ENCODE measurements at places on chromosomes 3 and 15.

GRCh38 chr15:76756381-76756780, 148.8 kb downstream of the SCAPER start:
- DNase-seq: no peak

DNA sequence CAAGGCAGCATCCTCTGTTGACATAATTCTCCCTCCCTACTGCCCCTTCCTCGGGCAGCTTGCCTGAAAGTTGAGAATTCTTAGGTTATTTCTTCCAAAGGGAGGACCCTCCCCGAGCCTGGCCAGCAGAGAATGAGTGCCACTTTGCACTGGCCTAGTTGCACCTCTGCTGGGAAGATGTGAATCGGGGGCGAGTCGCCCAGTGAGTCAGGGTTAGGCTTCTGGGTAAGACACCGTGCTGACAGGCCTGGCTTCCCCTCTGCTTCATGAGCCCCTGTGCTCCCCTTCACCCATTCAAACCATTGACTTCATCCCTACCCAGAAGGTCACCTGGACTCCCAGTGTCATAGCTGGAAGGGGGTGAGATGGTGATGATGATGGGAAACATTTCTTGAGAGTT, 82.3 kb downstream of the AAGAB start:
- DNase-seq: no peak

- DNase-seq: no peak
These were observed 71.8 kb upstream of the GATM start for GRCh38 chr15:45449916-45450867.

DNA sequence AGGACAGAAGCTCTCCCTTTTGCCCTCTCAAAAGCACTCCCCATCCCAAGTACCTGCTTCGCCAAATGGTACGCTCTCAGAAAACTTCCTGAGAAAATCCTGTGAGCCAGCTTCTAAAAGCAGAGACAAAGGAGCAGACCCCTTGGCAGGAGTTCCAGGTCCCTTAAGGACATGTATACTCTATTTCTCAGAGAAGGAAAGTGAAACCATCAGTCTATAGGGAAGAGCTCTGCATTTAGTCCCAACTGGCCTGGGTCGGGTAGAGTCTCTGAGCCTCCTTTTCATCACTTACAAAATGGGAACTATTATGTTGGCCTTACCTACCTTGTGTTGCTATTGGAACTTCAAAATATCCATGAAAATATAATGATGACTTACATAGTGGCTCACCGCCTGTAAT, 19.7 kb downstream of the DAPK2 start:
- DNase-seq: no peak

GRCh38 chr3:25272090-25272489, 156.0 kb upstream of the RARB start:
- no peak for DNase-seq

DNA sequence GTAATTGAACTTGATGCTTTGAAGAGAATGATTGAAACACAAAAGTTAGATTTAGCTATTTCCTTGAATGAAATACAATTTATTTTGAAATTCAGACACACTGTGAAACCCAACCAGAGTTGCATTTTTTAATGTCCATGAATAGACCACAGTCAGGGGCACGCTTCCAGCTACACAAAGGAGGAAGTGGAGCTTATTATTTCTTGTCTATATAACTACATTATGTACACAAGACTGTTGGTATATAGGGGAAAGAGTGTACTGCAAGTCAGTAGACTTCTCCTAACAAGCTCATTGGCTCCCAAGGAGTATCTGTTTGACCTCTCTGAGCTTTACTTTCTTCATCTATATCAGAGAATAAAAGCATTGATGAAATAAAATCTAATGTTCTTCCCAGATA, 326.2 kb downstream of the RYR3 start:
- no peak for DNase-seq

GRCh38 chr15:40238532-40239403, at the start of gene PAK6:
Gene PAK6 (plus strand): TSS chr15:40239063. CDS start chr15:40264786, 25,723 bp downstream.
- no peak for DNase-seq

DNA sequence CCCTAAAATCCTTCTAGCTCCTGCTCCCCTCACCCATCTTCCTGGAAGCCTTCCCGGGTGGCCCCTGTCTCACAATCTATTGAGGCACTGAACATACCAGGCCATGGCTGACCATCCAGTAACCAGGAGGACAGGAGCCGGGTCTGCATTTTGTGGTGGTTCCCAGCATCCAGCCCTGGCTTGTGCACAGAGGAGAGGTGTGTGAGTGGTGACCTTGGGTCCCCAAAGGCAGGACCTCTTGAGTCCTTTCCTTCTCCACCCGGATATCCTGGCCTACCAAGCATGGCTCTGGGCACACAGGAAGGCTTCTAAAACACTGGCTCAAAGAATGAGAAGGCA, 7.8 kb downstream of the CSK start:
- DNase-seq: no peak

DNA sequence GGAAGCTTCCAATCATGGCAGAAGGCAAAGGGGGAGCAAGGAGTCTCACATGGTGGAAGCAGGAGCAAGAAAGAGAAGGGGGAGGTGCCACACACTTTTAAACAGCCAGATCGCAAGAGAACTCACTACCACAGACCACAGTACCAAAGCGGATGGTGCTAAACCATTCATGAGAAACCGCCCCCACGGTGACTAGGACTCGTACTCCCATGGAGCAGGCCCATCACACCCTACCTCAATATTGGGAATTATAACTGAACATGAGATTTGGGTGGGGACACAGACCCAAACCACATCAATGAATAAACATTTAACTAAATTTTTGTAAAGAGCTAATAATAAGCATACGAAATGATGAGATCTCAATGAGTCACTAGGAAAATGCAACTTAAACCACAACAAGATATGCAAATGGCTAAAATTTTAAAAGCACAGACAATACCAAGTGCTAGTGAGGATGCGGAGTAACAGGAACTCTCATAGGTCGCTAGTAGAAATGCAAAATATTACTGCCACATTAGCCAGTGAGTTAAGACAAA, 10.0 kb downstream of the MRPS25 start:
- DNase-seq: no peak

DNA sequence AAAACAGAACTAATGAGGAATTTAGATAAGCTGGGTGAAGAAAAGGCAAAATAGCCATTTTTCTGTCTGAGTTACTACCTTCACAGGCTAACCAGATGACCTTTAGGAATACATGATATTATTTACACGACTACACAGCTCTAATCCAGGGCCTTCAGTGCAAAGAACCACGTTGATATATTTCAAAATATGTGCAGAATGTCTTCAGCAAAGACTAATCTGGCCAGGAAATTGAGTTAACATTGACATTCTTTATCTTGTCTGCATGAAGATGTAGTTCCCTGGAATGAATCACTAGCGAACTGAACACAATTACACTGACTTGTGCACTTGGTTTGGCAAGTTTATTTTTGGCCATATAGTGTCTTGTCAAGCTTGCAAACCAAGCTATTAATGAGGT, 41.5 kb downstream of the PDHB start:
- DNase-seq: no peak

DNA sequence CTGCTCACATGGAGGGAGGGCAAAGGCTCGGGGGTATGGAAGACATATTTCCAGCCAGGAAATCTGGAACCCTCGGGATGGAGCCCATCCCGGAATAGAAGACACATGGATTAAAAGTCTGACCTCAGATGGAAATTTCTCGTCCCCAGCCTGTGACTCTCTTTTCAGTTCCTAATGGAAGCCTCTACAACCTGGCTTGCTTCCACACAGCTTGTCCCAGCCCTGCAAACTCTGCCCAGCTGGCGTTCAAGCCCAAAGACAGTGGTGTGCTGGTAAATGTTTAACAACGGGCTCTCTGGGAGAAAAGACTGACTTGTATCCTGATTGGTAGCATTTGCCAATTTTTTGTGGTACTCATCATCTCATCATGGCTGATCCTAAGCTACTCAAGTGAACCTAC, 35.6 kb upstream of the TLE3 start:
- DNase-seq: no peak

GRCh38 chr3:143786219-143787191, 61.8 kb downstream of the SLC9A9 start:
- no peak for DNase-seq

DNA sequence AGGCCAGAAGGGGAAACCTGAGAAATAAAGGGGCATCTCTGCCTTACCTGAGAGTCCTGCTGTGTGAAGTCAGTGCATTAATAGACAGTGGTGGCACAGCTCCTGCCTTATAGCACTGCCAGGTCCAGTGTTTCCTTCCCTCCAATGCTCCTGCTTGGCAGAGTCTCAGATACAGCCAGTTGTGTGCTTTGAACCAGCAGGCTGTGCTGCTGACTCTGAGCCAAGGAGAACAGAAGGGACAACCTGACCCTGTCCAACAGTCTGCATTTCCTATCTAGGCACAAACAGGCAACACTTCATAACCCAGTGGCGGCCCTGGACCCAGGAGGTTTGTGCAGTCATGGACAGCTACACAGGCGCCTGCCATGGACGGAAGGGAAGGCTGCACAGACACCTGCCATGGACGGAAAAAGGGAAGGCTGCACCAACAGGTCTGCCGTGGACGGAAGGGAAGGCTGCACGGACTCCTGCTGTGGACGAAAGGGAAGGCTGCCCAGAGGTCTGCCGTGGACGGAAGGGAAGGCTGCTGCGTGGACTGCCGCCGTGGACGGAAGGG, 33.9 kb upstream of the PLXNA1 start:
- no peak for DNase-seq

DNA sequence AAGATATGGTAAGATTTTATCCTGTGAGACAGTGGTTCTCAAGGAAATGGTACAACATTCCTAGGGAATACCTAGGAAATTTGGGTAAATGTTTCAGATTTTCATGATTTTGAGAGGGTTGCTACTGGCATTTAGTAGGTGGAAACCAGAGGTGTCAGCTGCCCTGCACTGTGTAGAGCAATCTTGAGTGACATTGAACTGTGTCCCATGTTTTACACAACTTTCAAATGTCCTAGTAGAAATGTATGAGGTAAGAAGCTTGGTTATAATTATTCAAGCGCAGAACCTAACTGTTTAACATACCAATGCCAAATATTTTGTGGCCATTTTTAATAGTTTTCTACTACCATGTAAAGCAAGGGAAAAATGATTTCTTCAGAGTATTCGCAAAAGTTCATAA, 120.4 kb downstream of the GADL1 start:
- no peak for DNase-seq

GRCh38 chr3:77746048-77746447, 706.1 kb downstream of the ROBO2 start:
- DNase-seq: no peak

GRCh38 chr3:12452361-12453330, 31.6 kb upstream of the TSEN2 start:
- no peak for DNase-seq

GRCh38 chr15:45784656-45785055, 149.8 kb downstream of the SQOR start:
- DNase-seq: no peak

DNA sequence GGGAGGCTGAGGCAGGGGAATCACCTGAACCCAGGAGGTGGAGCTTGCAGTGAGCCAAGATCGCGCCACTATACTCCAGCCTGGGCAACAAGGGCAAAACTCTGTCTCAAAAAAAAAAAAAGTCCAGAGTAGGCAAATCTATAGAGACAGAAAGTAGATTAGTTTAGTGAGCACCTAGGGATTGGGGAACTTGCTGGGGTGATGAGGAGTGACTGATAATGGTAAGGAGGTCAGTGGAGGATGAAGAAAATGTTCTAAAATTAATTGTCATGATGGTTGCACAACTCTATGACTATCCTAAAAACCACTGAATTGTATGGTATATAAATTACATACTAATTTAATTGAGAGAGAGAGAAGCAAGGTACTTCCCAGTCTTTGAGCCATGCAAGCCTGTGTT, 27.8 kb upstream of the LYZL4 start:
- DNase-seq: no peak

- DNase-seq: no peak
These were observed 92.8 kb downstream of the GOLIM4 start for GRCh38 chr3:168002786-168003368.

- DNase-seq: no peak
These were observed 16.1 kb upstream of the CACNA2D2 start for GRCh38 chr3:50519471-50520089.

DNA sequence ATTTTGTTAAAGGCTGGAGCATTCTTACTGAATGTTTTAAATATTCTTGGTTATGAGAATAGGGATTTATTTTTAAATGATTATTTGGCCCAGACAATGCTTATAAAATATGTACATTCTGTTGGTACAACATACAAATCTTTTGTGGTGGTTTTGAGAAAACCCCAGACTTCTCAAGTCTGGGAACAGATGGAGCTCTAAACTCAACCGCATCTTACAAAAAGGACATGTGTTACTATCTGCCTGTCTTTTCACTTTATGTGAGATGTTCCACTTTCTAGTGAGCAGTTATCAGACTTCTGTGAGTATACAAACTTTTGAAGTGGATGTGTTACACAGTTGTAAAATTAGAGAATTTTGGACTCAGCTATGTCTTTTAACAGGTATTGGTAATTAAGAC, 135.5 kb upstream of the RBMS3 start:
- DNase-seq: no peak

DNA sequence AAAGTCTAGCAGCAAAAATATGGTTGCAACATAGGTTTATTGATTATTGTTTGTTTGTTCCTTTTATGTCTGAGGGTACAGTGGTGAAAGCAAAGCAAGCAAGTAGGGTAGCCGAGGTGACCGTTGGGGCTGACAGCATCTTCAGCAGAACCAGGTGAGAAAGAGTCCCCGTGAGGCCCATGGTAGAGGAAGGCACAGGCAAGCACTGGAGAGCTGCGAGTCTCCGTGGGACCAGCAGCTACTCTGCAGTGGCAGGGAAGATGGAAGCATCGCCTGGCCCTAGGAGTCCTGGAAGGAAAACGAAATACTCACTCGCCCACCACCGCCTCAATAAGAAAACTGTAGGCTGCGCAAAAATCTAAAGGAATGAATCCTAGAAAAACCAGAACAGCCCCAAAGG, 25.3 kb upstream of the GABRA5 start:
- no peak for DNase-seq

GRCh38 chr3:47581422-47581821, 2.8 kb upstream of the CSPG5 start:
- no peak for DNase-seq

GRCh38 chr3:181630853-181631252, 80.9 kb upstream of the SOX2 start:
- DNase-seq: no peak

DNA sequence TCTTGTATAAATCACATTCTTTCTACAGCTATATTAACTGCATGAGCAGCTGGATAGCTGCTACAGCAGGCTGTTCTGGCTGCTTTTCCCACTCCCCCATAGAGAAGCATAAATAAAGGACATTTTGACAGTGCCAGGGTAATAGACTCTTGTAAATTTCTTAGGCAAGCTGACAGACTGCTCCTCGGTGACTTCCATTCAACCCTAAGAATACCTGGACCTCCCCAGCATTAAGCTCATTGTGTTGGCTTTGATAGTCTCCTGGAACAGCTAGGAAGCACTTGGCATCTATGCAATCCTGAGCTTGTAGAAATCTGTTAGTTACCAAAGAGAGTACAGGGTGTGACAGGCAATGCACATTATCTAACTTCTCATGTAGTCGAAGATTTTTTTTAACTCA, 475.4 kb downstream of the AGBL1 start:
- no peak for DNase-seq

DNA sequence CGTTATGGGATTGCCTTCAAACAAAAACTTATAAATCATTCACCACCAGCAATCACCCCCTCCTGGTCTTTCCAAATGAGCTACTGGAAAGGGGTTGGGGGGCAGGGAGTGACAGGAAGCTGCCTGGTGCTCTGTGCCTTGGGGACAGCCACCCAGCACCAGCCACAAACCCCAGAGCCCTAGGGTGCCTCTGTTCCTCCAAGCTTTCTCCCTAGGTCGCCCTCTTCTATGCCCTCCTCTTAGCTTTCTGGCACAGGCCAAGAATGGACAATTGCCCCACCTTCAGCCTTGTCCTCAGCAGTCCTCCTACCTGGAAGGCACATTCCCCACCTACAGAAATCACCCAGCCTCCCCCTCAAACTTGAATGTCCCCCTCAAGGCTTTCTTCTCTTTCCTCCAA, 3.3 kb downstream of the OXTR start:
- DNase-seq: no peak

Data from SW 1271 (cell line).